ENCODE measurements at places on chromosomes 2 and 18. TPM values are rescaled to one million over a fixed set of nuclear protein-coding genes. Genes with fewer than 3 reads are reported as not detected.
A peak's percentile ranks its signal among the peaks of the same experiment; 100 is the strongest.

MRO gene
- 0.30 TPM for total RNA-seq

GALNT14 gene
- 2.0 TPM for total RNA-seq

ANKRD36 gene
- 73.3 TPM for total RNA-seq

DNA sequence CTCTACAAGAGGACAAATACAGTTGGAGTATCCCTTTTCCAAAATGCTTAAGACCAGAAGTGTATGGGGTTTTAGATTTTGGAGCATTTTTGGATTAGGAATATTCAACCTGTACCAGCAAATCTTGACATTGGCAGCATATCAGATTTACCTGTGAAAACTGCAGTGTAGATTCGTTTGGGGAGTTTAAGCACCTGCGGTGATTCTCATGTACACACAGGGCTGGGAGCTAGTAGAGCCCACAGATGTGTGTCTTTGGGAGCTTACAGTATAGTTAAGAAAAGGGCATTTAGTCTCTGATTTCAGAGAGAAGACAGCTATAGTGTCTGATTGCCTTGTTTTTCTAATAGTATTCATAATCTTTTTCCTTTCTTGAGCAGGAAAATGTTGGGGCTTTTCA lies 30.1 kb downstream of the PTCD3 start:
- no peak for DNase-seq

DNA sequence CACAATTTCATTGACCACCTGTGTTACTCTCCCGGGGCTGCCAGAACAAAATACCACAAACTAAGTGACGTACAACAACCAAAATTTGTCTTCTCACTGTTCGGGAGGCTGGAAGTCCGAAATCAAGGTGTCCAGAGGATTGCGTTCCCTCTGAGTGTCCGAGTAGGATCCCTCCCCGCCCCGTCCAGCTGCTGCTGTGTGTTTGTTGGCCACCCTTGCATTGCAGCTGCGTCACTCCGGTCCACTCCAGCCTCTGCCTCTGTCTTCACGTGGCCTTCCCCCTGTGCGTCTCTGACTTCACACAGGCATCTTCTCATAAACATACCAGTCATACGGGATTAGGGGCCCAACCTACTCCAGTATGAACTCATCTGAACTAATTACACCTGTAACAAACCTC lies 251.8 kb upstream of the SMIM21 start:
- DNase-seq, result peak; percentile 52

DNA sequence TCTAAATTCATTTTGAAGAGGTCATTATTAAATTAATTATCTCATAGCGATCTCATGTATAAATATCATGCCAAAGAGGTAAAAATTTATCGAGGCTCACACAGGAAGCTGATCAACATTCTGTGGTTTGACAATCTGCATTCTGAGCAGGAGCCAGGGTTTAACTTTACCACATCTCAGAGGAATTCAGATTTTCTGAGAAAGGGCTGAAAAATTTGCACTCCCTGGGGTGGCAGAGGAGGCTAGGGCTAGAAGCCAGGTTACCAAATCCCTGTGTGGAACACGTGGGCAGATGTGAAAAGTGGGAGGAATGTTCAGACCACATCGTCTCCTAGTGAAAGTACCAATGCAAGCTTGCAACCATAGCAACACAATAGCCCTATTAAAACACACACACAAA lies 63.5 kb upstream of the CTLA4 start:
- DNase-seq, result peak; percentile 43

GRCh38 chr2:221908518-221908917 lies 336.4 kb upstream of the EPHA4 start:
- no peak for DNase-seq

- no peak for DNase-seq
Measured at GRCh38 chr2:223997938-223998337, 40.7 kb downstream of the MRPL44 start.

- DNase-seq, result no peak
Measured at GRCh38 chr2:173090973-173091660, 15.5 kb downstream of the MAP3K20 start.

- no peak for DNase-seq
Measured at GRCh38 chr2:35819033-35819432, 536.5 kb upstream of the CRIM1 start.

DNA sequence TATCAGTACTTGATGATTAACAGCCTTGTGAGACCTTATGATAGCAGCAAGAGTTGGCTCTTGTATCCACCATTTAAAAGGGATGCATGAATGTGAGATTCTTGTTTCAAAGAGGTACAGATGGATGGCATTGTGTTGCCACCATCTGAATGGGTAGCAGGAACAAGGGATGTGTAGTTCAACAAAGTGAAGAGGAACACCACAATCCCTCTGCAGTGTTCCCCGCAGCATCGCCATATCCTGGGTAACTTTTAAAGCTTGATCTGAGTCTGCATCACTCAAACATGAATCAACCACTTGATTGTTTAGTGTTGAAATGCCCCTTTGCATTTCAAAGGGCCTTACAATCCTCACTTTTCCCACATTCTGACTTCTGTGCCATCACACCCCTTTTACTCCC lies 106.7 kb downstream of the SS18 start:
- DNase-seq, result no peak

- no peak for DNase-seq
Measured at GRCh38 chr2:46829231-46829995, 86.2 kb downstream of the MCFD2 start.

- DNase-seq, result no peak
Measured at GRCh38 chr2:53549497-53549896, 218.1 kb upstream of the CHAC2 start.

DNA sequence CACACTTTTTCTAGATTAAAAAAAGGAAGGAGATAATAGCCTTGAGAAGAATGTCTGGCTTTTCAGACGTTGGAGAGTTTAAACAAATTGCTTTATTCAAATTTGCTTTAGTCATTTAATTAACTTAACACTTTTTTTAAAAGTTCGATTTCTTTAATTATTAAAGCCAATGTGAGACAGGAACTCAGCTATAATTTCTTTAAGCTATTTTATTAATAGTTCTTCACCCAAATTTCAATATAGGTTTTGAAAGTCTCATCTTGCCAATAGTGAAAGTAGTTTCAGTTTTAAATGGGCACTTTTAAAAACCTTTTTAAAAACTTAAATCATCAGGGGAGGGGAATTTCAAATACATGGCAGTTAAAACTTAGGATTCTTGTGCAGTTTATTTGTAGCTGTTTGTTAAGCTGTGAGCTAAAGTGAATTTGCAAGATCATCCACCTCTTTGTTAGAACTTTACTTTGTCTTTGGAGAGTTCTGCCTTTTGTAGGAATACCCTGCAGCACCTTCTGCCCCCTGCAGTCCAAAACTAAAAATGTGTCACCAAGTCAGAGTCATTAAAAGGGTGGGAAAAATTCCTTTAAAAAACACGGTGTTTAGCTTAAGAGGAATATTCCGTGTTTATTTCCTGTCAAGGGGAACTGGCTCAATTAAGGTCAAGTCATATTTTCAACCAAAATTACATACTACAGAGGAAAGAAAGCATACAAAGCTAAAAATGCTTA lies 4.6 kb downstream of the TGIF1 start:
- DNase-seq, result peak; percentile 70

DNA sequence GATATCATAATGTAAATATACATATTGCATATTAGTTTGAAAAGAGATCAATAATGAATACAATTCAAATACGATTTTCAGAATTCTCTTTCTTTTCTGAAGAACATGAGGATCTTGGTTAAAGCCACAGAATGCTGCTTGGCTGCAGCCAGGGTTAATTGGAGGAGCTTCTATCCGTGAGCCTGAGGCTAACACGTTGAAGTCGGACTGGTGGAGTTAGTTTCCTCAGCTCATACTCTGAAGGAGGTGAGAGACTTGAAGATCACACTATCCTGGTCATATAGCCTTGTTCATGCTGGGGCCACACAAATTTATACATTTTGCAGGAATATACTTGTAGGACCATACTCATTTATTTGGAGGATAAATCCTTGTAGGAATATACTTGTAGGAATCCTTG lies 335.8 kb downstream of the TRIB2 start:
- no peak for DNase-seq

Data from skin of body (tissue), 3 donors.